Upper lobe of left lung (tissue), 6 donors: ENCODE measurements at places on chromosomes 7 and 10.

- DNase-seq = no peak
Measured at GRCh38 chr7:105590793-105591192, 9.5 kb upstream of the EFCAB10 start.

GRCh38 chr7:39271402-39271801 lies 293.7 kb downstream of the POU6F2 start:
- peak; percentile 79 for DNase-seq

- DNase-seq = no peak
Measured at GRCh38 chr10:12419262-12419847, 70.0 kb downstream of the CAMK1D start.

DNA sequence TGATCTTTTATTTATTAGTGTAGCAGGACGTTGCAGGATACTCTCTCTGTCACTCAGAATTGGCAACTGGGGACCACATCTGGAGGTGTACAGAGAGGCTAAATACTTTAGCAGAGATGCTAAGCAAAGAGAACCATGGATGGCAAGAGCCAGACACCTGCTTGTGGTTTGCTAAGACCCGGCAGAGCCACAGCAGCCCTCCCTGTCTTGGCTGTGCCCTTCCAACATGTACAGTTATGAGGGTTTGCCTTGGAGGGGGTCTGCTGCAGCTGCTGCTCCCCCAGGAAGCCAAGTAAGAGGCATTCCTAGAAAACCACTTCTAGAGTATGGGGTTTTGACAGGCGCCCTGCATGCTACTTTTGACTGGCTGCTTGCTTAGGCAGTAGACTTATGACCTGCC lies 5.1 kb downstream of the NPVF start:
- no peak for DNase-seq

- DNase-seq = no peak
Measured at GRCh38 chr10:113071446-113071845, 121.4 kb downstream of the TCF7L2 start.

GRCh38 chr7:97064972-97065587 lies 40.4 kb upstream of the DLX5 start:
- DNase-seq = no peak

DNA sequence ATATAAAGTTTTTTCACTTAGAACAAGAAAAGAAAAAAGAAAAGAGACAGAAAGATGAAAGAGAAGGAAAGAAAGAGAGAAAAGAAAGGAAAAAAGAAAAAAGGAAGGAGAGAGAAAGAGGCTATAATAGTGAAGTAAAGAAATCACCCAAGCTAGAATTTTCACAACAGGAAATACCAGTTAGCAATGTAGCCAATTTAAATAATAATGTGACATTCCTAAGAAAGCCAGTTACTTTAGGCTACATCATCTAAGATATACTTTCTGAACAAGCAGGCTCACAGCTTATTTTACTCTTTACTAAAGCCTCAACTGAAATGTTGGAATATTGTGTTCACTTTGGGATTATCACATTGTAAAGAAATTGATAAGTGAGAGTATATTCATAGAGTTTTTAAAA lies 53.6 kb downstream of the GPR37 start:
- DNase-seq = no peak

DNA sequence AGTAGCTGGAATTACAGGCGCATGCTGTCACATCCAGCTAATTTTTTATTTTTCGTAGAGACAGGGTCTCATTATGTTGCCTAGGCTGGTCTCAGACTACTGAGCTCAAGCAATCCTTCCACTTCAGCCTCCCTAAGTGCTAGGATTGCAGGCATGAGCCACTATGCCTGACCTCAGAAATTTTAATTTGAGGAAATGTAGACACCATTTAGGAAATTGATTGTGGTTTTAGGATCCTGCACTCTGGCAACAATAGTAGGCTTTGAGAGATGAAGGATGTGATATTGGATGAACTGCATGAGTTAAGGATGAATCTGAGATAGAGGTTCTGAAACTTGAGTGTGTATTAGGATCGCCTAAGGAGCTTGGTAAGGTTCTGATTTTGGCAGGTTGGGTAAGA lies 66.5 kb downstream of the PPP1R9A start:
- DNase-seq = no peak

DNA sequence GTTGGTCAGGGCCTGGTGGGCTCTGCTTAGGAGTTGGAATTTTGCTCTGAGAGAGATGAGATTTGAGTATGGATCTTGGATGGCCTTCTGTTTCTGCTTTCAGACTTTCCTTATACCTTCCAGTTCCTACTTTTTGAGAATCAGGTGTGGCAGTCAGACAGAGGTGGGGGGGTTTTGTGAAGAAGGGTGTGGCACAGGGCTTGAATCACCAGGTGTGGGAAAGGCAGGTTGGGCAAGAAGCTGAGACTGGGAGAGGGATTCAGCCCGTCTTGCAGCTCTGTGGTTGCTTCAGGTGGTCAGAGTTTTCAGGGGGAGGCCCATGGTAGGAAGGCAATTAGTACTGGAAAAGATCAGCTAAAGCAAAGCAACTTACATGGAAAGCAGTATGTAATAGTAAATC lies 340.2 kb downstream of the LRMDA start:
- DNase-seq = no peak

- DNase-seq = no peak
Measured at GRCh38 chr7:20141666-20142065, 75.5 kb downstream of the MACC1 start.
